Hepatocyte (in vitro differentiated cells): ENCODE measurements at places on chromosomes 2 and 18. TPM values are rescaled to one million over a fixed set of nuclear protein-coding genes. Genes with fewer than 3 reads are reported as not detected.

Gene ZBTB7C
- total RNA-seq = 1.0 and 2.0 TPM in 2 replicates

Gene ZSWIM2
- total RNA-seq = 0.07 TPM in 1 of 2 replicates, not detected in the other

Gene MYOM1
- 1.1 and 1.6 TPM in 2 replicates for total RNA-seq

Gene LRP2
- total RNA-seq = 33.8 and 38.3 TPM in 2 replicates

Gene OLA1
- total RNA-seq = 89.6 and 93.7 TPM in 2 replicates

Gene KHK
- 26.1 and 28.7 TPM in 2 replicates for total RNA-seq

Gene DNAH7
- total RNA-seq = 0.68 and 1.2 TPM in 2 replicates

Gene ALLC
- total RNA-seq = not detected in 2 replicates

Gene CASP10
- total RNA-seq = 7.2 and 11.0 TPM in 2 replicates

Gene LYG2
- not detected in 2 replicates for total RNA-seq

Gene ABCB11
- 7.3 and 9.2 TPM in 2 replicates for total RNA-seq

Gene CFAP210
- 0.12 TPM in 1 of 2 replicates, not detected in the other for total RNA-seq

Gene SPATA3
- total RNA-seq = not detected in 2 replicates

Gene ASXL3
- 6.9 and 8.7 TPM in 2 replicates for total RNA-seq

Gene SMYD1
- not detected in 2 replicates for total RNA-seq

Gene HTR2B
- total RNA-seq = 0.73 and 0.80 TPM in 2 replicates

Gene C2orf76
- total RNA-seq = 11.3 and 16.6 TPM in 2 replicates

Gene SP140
- total RNA-seq = 0.08 and 0.53 TPM in 2 replicates

Gene ZNF385B
- total RNA-seq = 1.5 and 2.4 TPM in 2 replicates
